A673 (cell line): ENCODE measurements at places on chromosomes 6 and 20.

GRCh38 chr6:43891072-43891870 lies 121.3 kb downstream of the VEGFA start:
- H3K36me3 ChIP-seq = no peaks in the 10 kb centered on the region
- no peak overlapping the region for H3K27ac ChIP-seq
- no peaks in the 10 kb centered on the region for H3K27me3 ChIP-seq
- no peak overlapping the region for H3K4me3 ChIP-seq

GRCh38 chr6:7628909-7629308 lies 38.9 kb downstream of the SNRNP48 start:
- no peaks in the 10 kb centered on the region for H3K27me3 ChIP-seq
- no peaks in the 10 kb centered on the region for H3K36me3 ChIP-seq
- DNase-seq = no peak
- no peak overlapping the region for H3K4me3 ChIP-seq
- peaks cover 10% of the 10 kb centered on the region for H3K4me1 ChIP-seq
- H3K27ac ChIP-seq = no peak overlapping the region

DNA sequence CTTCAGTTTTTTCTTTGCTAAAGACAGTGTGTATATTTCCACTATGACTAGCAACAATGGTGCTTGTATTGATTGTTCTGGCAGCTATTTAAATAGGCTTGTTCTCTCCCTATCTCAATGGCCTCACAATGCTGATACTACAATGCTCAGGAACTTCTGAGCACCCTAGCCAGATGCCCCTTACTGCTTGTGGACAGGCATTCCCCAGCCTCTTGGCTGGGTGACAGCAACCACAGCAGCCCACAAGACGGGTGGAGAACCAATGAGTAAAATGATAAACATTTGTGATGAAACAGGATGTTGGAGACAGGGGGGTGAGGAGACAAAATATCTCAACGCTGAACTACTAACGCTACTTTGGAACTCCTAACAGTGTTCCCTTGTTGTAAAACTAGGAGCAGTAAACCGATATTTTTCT lies 42.3 kb downstream of the HIVEP2 start:
- no peak overlapping the region for H3K27ac ChIP-seq
- no peak for DNase-seq
- no peak overlapping the region for H3K4me3 ChIP-seq
- no peaks in the 10 kb centered on the region for H3K4me1 ChIP-seq
- H3K27me3 ChIP-seq = no peaks in the 10 kb centered on the region
- H3K36me3 ChIP-seq = no peaks in the 10 kb centered on the region

- DNase-seq = peak; percentile 82
- H3K4me1 ChIP-seq = peaks cover 7% of the 10 kb centered on the region
- H3K4me3 ChIP-seq = no peak overlapping the region
- H3K27me3 ChIP-seq = peaks cover 85% of the 10 kb centered on the region
Observed at GRCh38 chr6:135576055-135576454, 78.5 kb upstream of the AHI1 start.

- peak overlapping the region; percentile 79 for H3K27ac ChIP-seq
- peaks cover 36% of the 10 kb centered on the region for H3K4me1 ChIP-seq
- no peaks in the 10 kb centered on the region for H3K27me3 ChIP-seq
- H3K36me3 ChIP-seq = no peaks in the 10 kb centered on the region
- no peak overlapping the region for H3K4me3 ChIP-seq
Observed at GRCh38 chr6:139881728-139882211, 507.3 kb upstream of the CITED2 start.
